Glutamatergic neuron (in vitro differentiated cells): ENCODE measurements at places on chromosomes 2 and 18.

DNA sequence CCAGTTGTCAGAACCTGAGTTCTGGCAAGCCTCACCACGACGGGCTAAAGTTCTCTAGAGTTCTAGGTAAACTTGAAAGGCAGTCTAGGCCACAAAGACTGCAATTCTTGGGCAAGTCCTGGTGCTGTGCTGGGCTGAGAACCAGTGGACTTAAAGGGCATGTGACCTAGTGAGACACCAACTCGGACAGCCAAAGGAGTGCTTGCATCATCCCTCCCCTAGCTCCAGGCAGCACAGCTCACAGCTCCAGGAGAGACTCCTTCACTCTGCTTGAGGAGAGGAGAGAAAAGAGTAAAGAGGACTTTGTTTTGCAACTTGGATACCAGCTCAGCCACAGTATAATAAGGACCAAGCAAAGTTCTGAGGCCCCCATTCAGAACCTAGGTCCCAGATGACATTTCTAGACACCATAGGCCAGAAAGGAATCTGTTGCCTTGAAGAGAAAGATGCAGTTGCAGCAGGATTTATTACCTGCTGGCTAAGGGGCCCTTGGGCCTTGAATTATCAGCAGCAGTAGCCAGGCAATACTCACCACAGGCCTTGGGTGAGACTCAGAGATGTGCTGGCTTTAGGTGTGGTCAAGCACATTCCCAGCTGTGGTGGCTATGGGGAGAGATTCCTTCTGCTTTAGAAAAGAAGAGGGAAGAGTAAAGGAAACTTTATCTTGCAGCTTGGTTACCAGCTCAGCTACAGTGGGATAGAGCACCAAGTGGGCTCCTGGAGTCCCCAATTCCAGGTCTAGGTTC lies 51.8 kb downstream of the UPP2 start:
- no peak for DNase-seq

GRCh38 chr2:10009811-10010781 lies 33.3 kb upstream of the KLF11 start:
- DNase-seq, result no peak

DNA sequence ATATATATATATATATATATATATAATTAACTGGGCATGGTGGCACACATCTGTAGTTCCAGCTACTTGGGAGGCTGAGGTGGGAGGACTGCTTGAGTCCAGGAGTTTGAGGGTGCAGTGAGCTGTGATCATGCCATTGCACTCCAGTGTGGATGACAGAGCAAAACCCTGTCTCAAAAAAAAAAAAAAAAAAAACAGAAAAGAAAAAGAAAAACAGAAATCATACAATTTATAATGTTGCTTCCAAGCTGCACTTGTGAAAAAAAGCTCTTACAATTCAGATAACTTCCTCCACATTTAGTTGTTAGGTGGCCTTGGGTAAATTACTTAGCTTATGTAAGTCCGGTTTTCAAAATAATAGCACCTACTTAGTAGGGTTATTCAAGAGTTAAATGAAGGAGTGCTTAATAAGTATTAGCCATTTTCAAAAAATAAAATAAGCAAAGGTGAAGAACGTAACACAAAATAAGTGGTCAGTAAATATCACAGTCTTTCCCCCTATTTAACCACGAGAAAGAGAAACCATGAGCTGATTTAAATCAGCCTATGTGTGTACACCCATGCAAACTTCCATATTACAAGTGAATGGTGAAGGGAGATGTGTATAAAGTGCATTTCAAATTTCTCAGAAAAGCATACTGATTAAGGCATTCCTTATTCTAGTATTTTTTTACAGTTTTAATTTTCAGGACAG lies 2.3 kb downstream of the WIPF1 start:
- no peak for DNase-seq

DNA sequence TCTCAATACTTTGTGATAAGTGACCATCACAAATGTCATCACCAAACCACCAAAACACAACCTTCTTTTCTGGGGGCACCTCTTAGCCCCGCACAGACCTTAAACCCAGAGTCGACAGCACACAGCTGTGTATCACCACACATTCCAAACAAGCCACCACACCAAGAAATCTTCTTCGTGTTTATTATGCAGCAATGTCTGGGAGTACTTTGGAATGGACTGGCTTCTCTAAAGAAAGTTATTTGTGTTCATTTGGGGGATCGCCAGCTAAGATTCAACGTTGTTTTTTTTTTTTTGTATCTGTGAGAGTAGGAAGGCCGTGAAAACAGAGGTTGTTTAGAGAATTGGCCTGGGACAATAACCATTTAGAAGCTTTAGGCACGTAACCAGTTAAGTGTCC lies 1.1 kb upstream of the MTA3 start:
- no peak for DNase-seq

- no peak for DNase-seq
Measured at GRCh38 chr2:205834796-205835195, 152.5 kb downstream of the NRP2 start.

DNA sequence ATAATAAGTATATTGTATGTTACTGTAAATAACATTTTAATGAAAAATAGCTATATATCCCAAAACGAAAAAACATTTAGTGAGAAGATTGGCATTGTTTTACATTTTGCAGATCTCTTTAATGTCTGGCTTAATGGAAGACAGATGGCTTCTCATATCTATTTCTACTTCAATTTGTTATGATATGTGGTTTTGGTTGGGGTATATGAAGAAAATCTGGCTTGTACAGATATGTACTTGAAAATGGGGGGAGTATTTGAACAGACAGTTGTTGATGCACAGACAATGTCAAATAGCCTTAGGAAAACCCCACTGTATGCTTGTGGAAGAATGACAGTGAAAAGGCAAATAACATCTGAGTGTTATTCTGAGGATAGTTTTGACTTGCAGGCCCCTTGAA lies 23.6 kb upstream of the GMCL1 start:
- DNase-seq, result no peak

DNA sequence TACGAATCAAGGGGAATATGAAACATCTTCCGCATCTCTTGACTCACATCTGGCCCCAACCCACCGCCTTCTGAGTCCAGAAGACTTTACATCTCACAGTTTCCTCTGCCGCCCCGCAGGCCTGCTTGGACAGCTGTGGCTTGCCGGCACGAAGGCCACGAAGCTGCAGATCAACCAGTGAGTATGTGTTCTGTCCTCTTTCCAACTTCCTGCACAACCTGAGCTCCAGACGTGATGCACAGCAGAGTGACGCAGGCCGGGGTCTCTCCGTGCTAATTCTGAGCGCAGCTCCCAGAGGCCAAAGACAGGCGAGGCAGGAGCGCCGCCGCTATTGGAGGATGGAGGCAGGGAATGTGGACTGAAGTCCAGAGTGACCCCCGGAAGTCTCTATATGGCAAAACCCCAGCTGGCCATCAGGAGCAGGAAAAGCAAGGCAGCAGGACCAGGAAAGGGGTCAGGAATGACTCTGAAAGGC lies 93.5 kb downstream of the ZCCHC2 start:
- DNase-seq, result no peak

- DNase-seq, result no peak
Measured at GRCh38 chr18:70294471-70295191, 5.8 kb downstream of the SOCS6 start.

DNA sequence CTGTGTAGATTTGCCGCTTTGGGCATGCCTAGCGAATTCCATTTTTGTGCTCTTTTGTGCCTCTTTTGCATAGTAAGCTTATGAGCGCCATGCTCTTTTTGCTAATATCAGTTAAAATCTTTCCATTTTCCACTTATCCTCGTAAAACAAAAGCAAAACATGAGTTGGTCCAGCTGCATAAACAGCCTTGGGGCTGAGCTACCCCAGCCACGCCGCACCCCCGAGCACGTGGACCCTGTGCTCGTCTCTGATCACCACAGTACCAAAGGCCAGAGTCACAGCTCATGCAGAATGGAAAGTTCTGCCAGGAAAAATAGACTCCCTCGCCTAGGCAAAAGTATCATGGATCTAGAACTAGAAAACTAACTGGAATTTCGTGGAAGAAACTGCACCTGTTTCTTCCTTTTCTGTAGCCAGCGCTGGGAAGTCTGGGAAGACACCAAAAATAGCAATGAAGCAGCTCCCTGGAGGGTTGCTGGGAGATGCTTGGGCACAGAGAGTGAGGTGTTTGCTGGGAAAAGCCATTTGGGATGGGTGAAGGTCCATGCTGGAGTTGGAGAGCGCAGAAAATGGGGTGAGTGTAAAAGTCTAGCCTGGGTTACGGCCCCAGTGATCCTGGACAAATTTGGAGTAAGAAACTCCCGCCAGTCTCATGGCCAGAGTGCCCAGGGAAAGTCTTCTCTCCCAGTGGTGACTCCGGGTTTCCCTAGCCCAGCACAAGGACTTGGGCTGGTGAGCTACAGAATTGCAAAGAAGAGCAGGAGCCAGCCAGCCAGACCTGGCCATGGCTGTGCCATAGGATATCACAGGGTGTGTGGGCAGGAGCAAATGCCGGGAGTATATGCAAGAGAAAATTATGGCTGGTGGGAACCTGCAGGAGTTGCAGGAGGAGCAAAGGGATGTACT lies 218.4 kb downstream of the GBX2 start:
- no peak for DNase-seq

- DNase-seq, result no peak
Measured at GRCh38 chr2:177030451-177031105, 182.0 kb upstream of the HNRNPA3 start.

GRCh38 chr18:27491772-27492171 lies 306.7 kb upstream of the CHST9 start:
- no peak for DNase-seq

DNA sequence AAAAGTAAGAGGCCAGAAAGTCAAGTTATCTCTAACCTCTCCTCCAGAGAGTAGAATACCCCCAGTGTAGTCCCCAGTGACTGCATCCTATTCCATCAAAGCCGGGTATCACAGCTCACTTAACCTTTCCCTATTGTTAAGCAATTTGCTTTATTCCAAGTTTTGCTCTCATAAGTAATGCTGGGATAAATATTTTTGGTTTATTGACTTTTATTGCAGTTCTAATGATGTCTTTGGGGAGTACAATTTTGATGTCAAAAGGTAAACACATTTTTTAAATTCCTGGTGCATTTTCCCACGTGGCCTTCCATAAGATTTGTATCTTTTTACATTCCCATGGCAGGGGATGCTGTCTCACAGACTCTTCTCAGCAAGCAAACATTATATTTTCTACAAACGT lies 43.3 kb downstream of the CMPK2 start:
- no peak for DNase-seq

GRCh38 chr18:32891797-32892196 lies 119.0 kb upstream of the KLHL14 start:
- no peak for DNase-seq

GRCh38 chr2:145416640-145417039 lies 896.7 kb upstream of the ZEB2 start:
- DNase-seq, result no peak

- DNase-seq, result no peak
Measured at GRCh38 chr2:36800381-36800780, 103.9 kb downstream of the VIT start.

- no peak for DNase-seq
Measured at GRCh38 chr2:140650825-140651224, 1480.0 kb downstream of the LRP1B start.
